ENCODE measurements at places on chromosomes 16 and 17. TPM values are rescaled to one million over a fixed set of nuclear protein-coding genes. Genes with fewer than 3 reads are reported as not detected.

GRCh38 chr16:56658327-56658875 lies 642 bp downstream of the MT1F start:
- no peak for DNase-seq

DNA sequence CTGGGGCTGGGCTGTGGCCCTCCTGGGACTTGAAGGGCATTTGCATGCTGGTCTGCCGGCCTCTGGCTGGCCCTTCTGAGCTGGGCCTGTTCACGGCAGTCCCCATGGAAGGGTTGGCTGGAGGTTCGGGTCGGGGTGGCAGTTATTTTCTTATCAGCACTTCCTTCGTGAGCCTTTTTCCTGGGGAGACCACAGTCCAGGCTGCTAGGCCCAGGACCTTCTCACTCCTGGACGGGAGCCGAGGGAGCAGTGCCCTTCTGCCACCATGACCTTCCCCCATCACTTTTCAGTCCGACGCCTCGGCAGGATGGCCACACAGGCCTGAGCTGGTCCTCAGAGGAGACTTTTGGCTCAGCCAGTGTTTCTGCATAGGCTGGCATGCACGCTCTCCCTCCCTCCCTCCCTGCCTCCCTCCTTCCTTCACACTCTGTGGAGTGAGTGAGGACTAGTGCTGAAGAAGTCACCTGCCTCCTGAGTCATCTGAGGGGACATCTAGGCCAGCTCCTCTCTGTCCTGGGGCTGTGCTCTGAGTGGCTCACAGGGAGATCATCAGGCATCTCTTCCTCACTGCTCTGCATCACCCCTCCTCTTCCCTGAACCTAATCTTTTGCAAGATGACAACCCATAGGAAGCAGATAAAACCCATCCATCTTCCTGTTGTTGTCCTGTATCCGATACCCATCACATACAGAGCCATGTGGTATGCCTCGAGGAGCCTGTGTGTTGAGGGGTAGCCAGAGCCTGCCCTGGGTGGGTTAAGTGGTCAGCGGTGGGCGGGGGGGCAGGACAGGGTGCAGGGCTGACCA lies 109.7 kb downstream of the RAP1GAP2 start:
- DNase-seq: no peak

GRCh38 chr16:11133344-11133943 lies 122.6 kb downstream of the SOCS1 start:
- DNase-seq: peak; percentile 96

DNA sequence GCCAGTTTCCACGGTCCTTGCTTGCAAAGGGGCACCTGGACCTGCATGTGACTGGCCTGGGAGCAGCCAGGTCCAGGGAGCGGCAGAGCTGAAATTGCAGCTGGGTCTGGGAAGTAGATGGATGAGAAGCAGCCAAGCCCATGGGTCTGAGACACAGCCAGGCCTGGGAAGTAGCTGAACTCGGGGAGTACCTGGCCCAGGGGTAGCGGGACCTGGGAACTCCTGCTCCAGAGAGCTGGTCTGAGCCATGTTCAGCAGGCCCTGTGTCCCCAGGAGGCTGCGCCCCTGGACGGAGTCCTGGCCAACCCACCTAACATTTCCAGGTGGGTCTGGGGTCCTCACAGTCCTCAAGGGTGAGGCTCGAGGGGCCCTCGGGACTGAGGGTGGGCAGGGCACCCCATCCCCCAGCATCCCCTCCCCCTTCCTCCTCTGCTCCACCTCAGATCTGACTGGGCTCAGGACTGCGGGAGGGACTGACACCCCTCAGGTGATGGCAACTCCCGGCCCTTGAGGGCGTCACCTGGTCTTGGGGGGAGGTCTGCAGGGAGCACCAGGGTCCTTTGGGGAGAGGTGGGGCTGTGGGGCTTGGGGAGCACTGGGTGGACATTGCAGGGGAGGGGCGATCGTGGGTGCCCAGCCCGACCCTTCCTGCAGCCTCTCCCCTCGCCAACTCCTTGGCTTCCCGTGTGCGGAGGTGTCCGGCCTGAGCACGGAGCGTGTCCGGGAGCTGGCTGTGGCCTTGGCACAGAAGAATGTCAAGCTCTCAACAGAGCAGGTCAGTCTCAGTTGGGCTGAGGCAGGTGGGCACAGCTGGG lies 3.0 kb downstream of the MSLN start:
- no peak for DNase-seq

GRCh38 chr17:72529386-72529785 lies 408.6 kb downstream of the SOX9 start:
- no peak for DNase-seq

DNA sequence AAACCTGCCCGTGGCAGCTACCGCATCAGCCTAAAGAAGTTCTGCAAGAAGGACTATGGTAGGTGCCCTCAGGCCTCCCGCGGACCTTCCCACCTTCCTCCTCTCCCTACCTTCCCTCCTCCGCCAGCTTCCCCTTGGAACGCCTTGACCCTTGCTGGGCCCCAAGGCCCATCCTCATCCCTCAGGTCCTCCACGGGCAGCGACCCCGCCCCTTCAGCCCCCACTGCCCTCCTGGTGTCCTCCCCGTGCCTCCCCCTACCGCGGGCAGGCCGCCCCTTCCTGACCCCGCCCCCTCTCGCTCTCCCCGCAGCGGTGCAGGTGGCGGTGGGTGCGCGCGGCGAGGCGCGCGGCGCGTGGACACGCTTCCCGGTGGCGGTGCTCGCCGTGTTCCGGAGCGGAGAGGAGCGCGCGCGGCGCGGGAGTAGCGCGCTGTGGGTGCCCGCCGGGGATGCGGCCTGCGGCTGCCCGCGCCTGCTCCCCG lies 1.4 kb upstream of the TBC1D24 start:
- no peak for DNase-seq

DNA sequence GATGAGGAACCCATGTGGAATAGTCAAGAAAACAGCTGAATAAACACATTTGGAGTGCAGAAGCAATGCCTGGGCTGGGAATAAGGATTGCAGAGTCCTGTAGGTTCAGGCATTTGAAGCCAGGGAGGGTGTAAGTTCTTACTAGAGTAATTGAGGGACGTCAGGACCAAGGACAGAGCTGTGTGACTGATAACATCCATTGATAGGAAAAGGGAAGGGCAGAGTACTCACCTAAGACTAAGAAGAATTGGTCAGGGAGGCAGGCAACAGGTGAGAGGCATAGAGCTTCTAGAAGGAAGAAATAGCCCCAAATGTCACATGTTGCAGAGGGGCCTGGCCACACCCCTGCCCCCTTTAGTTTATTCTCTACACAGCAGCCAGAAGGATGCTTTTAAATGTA lies 79.8 kb upstream of the TMEM132E start:
- DNase-seq: peak; percentile 27

DNA sequence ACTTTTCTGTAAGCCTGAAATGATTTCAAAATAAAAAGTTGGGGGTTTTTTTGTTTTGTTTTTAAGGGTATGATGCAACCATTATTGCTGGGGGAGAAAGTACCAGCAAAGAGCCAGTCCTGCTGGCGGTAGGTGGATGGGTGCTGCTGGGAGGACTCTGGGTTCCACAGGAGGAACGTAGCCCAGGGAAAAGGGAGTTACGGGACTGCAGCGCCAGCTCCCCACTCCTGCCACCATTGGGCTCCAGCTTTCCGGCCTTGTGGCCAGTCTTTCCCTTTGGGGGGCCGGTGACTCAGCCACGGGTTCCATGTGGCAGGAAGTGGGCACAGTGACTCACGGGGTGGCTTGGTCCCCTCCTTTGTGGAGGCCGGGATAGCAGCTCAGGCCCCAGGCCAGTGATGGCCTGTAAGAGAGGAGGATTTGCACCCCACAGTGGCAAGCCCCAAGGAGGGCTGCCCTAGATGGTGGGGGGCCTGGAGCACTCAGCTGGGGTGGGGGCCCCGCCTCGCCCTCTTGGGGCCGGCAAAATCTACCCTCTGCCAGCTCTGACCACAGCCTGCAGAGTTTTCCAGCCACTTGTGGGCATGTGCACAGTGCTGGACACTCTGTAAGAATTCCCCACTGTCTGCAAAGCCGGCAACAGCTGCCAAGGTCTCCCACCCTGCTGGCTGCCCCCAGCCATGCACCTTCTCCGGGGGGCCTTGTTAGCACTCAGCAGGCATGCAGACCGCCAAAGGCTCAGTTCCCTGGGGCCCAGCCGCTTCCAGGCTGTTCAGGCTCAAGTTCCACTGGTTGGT lies 30.4 kb downstream of the SOCS3 start:
- DNase-seq: peak; percentile 77

DNA sequence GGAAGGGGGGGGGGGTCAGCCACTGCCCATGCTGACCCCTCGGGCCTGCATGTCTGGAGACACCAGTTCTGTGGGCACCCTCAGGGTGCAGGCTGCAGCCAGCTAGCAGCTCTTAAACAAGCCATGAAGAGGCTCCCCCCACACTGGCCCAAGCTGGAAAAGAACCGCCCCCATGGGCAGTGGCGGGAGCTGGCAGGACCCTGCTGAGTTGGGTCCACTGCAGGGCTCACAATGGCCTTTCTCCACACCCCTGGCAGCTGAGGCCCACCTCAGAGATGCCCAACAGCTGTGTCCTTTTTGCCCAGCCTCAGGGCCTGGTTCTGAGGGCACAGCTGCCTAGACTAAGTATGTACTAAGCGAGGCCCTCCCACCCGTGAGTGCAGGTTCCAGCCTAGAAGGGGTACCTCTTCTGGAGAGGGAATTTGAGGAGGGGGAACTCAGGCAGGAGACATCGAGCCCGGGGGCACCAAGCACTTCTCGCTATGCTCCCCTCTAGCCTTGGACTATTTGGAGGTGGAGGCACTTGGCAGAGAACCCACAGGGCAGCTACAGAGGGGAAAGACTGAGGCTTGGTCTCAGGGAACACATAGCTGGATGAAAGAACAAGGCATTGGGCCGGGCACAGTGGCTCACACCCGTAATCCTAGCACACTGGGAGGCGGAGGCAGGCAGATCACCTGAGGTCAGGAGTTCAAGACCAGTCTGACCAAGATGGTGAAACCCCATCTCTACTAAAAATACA lies 3.2 kb downstream of the THRA start:
- no peak for DNase-seq

- DNase-seq: no peak
Measured at GRCh38 chr17:44084131-44084538, 13.6 kb downstream of the G6PC3 start.

DNA sequence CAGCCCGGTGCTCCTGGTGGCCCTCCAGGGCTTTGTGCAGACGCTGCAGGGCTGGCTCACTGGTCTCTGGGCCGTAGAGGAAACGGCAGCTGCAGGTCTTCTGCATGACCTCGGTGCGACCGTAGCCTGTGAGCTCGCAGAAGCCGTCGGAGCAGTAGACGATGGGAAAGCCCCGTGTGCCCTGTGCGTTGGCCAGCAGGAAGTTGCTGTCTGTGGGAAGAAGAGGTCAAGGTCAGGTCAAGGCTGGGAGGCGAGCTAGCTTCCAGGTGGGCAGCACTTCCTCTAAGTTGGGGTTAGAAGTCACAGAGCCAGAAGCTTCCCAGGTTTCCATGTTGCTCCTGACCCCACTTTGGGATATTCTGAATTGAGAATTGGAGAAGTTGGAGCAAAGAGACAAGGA lies 2.1 kb downstream of the KCNH4 start:
- no peak for DNase-seq

DNA sequence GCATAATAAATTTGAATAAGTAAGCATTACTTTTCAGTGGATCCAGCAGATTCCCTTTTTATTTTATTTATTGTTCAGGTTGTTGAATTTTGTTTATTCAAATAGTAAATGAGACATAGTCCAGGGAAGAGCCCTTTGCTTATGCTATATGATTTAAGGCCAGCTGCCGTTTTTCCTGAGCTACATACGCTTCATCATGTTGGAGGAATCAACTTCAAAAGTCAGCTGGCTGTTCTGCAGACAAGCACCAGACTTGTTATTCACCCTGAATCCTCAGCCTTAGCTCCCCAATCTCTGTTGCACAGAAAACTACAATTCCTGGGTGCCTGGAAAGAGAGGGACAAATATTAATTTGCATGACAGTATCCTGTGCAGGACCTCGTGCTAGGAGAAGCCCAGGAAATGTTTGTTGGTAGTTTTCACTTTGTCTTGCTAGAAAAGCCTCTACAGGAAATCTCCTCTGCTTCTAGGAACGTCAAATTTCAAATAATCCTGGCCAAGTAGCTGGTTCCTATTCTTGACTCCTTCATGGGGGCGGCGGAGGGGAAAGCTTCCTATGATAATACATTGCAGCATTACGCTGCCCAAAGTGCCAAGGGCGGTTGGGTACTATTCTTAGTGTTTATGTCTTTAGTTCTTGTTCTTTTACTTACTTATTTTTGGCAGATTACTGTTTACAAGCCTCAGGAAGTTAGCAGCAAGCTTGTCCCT lies 101.6 kb downstream of the PRKCA start:
- peak; percentile 51 for DNase-seq

GRCh38 chr16:23832882-23833281 lies 2.9 kb upstream of the PRKCB start:
- DNase-seq: no peak

GRCh38 chr17:16121915-16122314 lies 93.4 kb downstream of the NCOR1 start:
- DNase-seq: peak; percentile 8

DNA sequence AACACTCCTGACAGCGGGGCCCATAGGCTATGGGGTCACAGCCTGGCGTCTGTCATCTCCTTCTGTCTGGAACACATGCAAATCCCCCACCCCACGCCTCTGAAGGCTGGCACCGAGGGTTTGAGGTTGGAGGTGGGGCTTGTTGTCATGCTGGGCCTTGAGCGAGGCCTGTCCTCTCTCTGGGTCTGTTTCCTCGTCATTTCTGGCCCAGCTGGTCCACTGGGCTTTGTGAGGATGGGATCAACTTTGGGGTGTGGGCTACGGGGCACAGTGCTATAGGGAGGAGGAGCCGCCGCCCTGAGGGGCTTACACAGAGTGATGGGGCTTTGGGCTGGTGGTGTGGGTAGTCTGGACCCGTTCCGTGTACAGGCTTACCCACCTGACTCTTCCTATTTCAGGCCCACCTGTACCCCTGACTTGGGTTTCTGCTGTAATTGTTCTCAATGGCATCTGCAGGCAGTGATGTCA lies 87.5 kb downstream of the AMFR start:
- DNase-seq: no peak

DNA sequence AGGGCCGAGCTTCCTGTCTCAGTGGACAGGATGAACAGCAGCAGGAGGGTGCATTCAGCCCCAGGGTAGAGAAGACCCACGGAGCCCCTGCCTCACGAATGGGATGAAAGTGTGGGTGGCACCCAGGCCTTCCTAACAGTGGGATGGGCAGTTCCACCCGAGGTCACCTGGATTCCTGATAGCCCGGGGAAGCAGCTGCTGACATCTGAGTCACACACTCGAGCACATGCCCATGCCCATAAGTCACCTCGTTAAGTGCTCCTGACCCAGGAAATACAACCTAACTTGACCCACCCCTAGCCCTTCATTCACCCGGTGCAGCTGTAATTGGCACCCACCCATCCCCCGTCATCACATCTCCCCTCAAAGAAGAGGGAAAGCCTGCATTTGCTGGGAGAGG lies 85.3 kb upstream of the FOXF1 start:
- no peak for DNase-seq

Gene C16orf89
- total RNA-seq: not detected

Gene KCNJ18
- not detected for total RNA-seq

Gene RNF43
- under 0.01 TPM for total RNA-seq

Gene SGSH
- 3.0 TPM for total RNA-seq
